Stimulated activated CD4-positive, alpha-beta T cell treated with anti-CD3 and anti-CD28 coated beads, Interleukin-1b, Interleukin-23, amount 100 ng/mL, for 24 hours (primary cell): ENCODE measurements at places on chromosomes 16 and 17.

GRCh38 chr16:81558077-81558443, 113.5 kb downstream of the CMIP start:
- no peak for DNase-seq

DNA sequence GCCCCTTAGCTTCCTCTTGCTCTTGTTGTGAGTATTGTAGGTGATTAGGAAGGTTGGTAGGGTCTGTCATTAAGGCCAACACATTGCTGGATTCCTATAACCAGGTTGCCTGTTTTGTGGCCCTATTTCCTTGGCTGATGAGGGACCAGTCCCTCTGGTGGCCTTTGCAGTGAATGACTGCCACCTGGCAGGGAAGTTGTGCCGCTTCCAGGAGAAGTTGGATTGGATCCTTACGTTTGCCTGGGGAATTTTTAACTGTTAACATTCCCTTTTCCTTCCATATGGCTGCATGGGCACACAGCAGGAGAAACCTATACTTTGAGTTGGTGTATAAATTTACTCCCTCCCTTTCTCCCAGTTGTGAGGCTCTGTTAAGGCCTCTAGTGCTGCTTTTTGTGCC, 32.4 kb downstream of the LCMT1 start:
- no peak for DNase-seq

GRCh38 chr17:8046306-8046928, 7.6 kb downstream of the ALOX15B start:
- no peak for DNase-seq

DNA sequence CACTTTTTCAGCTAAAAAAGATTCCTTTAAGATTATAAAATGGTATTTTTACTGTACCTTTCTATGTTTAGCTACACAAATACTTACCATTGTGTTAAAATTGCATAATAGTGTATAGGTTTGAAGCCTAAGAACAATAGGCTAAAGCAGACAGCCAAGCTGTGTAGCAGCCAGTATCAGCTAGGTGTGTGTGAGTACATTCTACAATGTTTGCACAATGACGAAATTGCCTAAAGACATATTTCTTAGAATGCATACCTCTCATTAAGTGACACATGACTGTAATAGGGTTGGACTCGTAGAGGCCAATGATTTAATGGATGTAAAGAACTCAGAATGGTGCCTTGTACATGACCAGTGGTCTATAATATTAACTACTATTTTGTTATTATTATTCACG, 1.9 kb upstream of the MT1B start:
- no peak for DNase-seq

DNA sequence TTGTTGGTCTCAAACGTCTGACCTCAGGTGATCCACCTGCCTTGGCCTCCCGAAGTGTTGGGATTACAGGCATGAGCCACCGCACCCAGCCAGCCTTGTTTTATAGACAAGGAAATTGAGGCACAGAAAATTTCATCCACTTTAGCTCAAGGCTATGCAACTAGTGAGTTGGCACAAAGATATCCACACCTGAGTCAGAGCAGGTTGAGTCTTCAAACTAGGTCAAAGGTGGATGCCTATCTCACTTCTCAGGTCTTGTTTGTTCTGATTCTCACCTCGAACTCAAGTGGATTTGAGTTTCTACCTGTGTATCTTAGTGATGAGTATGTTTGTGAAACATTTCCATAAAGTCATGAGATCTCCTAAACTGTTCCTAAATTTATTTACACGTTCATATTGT, 35.6 kb upstream of the GAS7 start:
- no peak for DNase-seq

DNA sequence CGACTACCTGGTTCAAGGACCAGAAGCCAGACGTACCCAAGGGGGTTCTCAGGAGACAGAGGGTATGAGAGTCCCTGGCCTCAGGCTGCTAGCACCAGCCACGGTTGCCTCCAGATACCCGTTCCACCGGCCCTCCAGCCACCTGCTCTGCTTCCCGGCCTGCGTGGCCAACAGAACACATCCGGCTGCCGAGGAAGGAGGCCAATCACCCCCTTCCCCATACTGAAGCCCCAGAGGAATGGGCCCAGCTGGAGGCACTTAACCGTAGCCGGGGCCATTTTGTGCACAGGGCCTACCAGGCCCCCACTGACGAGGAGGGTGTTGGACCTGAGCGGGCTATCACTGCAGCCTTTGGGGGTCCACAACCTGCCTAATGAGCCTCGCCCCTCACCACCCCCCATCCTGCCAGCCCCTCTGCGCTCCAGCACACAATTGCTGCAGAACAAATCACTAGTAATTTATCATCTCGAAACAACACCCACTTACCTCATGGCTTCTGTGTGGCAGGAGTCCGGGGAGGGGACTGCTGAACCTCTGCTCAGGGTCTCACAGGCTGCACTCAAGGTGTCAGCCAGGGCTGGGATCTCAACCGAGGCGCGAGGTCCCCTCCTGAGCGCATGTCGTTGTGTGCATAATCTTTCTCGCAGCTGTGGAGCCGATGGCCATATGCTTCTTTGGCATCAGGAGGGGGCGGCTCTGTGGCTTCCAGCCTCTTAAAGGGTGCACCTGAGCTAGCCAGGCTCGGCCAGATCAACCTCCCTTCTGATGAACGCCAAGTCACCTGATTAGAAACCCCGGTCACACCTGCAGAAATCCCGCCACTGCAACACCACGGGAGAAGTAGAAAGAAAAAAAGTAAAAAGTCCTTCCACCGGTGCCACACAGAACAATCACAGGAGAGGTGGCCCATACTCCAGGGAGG, 10.1 kb upstream of the KREMEN2 start:
- DNase-seq, result no peak

GRCh38 chr17:69018022-69018615, 42.6 kb downstream of the ABCA9 start:
- DNase-seq, result no peak

- DNase-seq, result no peak
Observed at GRCh38 chr16:17866996-17867395, 396.2 kb upstream of the XYLT1 start.

DNA sequence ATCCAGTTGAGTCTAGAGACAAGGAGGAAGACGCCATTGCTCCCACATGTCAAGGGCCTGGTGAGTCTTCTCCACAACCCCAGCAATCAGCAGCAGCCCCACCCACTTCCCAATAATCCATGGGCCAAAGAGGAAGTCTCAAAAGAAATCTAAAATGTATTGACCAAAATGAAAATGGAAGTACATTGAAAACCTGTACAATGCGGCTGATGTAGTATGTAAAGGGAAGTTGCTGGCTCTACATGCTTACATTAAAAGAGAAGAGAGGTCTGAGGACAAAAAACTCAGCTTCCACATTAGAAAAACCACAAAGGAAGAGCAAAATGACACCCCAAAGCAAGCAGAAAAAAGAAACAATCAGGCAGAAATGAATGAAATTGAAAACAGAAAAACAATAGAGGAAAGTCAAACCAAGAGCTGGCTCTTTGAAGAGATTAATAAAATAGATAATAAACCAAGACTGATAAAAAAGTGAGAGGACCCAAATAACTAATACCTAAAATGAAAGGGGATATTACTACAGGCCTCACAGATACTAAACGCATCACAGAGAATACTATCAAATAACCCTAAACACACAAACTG, 100.6 kb upstream of the METRNL start:
- DNase-seq, result no peak

- no peak for DNase-seq
Observed at GRCh38 chr17:67576471-67577115, 141.1 kb upstream of the NOL11 start.

DNA sequence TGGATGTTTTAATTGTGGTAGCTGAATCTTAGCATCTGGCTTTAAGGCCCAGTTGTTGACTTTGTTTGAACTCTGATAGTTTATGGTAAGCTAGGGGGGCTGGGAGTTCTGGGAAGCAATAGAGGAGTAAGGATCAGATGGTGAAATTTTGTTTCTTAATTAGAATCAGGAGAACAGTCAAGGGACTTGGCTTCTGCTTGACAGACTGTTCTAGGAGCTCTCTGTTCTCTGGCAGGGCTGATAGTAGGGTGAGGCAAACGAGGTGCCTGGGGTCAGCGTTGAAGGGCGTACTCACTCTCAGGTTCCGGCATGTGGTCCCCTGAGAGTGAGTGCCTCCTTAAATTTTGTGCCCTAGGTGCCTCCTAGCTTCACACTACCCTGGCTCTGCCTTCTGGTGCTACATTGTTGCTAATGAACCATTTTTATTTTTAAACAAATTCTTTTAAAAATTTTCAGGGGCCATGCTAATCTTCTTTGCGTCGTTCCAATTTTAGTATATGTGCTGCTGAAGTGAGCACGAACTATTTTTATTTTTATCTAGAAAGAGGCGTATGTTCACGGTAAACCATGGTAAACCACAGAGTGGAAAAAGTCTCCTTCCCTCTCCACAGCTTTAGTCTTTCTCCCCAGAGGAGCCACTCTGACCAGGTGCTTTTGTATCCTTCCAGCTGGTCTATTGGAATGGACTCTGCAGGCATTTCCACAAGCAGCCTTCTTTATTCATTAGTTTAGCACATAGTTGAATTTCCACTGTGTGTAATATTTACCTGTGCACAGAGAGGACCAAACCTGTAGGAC, 19.7 kb downstream of the SLC7A6 start:
- DNase-seq, result no peak

- DNase-seq, result no peak
Observed at GRCh38 chr17:67121316-67121891, 77.0 kb downstream of the CACNG1 start.

GRCh38 chr16:7422036-7422888, 89.6 kb downstream of the RBFOX1 start:
- no peak for DNase-seq

DNA sequence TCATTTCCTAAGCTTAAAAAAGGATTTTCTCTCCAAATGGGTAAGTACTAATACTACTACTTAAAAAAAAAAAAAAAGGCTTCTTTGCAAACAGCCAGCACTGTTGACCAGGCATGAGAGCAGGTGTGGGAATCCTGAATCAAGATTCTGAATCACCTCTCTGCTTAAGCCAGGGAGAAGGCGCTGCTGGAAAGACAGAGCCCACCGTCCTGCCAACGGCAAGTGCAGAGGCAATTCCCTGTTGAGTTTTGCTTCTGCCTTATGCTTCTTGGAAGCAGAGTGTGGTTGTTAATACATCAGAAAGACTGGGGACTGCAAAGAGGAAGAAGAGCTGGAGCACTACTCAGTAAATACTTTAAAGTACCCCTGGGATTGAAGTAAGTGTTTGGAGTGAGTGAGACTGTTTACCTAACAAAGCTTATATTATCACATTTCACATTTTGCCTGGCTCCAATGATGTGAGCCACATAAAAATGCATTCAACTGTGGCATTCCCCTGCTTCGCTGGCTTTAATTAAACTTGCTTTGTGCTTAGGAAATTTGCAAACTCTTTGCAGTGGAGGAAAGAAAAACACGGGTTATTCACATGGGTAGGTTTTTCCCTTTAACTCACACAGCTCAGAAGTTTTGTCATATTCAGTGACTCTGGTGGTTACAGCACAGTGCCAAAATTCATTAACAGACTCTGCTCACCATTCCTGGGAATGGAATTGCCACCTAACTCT, 86.0 kb upstream of the KIF2B start:
- DNase-seq, result no peak

DNA sequence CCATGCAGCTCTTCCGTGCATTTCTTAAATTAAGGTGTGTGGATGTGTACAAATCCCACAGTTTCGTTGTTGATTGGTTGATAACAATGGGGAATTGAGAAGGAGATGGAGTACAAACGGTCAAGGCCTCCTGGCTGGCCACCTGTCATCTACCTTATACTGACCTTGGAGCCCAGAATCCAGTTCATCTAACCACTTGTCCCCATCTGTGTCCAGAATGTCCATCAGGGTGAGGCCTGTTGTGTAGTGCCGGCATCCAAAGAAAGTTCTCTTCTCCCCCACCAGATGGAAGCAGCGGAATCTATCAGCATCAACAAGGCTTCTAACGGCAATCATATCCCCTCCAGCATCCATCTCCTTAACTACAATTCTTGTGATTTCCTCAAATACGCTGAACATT, 1.5 kb downstream of the GSDMB start:
- no peak for DNase-seq

GRCh38 chr16:66189951-66190350, 176.5 kb upstream of the CDH5 start:
- no peak for DNase-seq

DNA sequence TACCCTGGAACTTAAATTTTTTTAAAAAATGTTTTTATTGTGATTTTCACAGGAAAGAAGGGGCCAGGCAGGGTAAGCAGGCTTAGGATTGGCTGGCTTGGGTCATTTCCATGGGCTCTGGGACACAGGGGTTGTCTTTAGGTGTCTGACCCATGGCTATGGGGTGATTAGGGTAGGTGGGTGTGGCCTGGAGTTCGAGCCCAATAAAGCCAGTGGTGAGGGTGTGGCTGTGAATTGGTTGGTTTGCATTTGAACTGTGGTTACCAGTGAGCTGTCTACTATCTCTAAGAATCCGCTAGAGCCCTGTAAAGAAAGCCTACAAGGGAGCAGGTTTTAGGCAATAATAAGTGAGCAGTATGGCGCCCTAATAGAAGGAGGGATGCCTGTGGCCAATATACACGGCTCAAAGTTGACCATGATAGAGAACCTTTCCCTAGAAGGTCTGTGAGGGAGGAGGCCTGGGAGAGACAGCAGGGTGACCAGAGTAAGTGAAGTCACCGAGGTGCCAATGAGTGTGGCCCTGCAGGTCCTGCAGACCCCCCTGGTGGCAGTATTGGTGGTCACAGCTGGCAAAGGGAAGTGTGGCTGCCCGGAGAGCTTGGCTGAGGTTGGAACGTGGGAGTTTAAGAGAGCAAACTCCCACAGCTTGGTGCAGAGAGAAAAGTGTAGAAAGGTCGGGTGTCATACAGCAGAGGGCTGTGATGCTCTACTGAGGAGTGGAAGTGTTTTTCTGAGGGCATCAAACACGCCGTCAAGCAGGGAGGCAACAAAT, 454.0 kb downstream of the WWOX start:
- DNase-seq, result no peak

GRCh38 chr17:3104322-3104721, at the start of gene OR1D2:
OR1D2 (minus strand) TSS chr17:3104422; CDS start chr17:3092996, 11,426 bp downstream.
- no peak for DNase-seq

- DNase-seq, result no peak
Observed at GRCh38 chr16:2278956-2279800, 11.3 kb upstream of the RNPS1 start.

DNA sequence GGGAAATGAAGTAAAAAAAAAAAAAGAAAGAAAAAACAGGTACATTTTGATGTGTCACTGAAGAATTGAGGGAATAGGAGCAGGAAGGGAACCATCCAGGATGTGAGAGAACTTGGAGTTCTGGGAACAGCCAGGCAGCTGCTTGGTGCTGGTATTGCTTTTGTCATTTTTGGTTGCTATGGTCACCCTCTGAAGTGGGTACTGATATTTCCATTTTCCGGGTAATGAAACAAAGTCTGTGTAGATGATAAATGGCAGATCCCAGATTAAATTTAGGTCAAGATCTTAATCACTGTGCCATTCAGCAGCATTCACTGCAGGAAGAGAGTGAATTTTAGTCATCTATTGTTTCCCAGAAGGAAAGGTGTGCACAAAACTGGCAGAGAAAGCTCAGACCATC, 93.6 kb downstream of the ABCA8 start:
- DNase-seq, result no peak

GRCh38 chr16:73713778-73714495, 582.7 kb upstream of the PSMD7 start:
- DNase-seq, result no peak
